ENCODE measurements at places on chromosomes 11 and 22.

DNA sequence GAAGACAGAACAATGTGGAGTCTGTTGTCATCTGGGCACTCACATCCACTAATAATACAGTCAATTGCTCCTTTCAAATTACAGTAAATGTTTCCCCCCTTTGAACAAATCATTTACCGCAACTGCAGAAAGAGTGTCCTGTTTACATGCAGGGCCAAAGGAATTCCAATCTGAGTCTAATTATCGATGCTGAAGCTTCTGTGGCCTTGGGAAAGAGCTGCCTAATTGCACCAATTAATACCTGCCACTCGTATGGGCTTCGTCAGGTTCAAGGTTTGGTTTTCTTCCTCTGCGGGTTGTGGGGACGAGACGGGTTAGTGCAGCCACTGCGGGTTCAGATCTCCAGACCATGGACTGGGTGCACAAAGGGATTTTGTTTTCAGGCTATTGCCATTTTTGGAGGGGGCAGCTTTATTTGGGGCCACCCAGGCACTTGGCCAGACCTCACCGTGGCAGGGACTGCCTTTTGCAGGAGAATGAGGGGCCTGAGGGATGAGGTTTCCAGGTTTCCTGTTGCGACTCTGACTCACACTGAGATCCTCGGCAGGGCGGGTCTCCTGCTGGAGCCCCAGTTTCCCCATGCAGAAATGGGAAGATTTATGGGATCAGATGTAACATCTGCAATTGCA lies 147.6 kb downstream of the MIAT start:
- no peak for DNase-seq

DNA sequence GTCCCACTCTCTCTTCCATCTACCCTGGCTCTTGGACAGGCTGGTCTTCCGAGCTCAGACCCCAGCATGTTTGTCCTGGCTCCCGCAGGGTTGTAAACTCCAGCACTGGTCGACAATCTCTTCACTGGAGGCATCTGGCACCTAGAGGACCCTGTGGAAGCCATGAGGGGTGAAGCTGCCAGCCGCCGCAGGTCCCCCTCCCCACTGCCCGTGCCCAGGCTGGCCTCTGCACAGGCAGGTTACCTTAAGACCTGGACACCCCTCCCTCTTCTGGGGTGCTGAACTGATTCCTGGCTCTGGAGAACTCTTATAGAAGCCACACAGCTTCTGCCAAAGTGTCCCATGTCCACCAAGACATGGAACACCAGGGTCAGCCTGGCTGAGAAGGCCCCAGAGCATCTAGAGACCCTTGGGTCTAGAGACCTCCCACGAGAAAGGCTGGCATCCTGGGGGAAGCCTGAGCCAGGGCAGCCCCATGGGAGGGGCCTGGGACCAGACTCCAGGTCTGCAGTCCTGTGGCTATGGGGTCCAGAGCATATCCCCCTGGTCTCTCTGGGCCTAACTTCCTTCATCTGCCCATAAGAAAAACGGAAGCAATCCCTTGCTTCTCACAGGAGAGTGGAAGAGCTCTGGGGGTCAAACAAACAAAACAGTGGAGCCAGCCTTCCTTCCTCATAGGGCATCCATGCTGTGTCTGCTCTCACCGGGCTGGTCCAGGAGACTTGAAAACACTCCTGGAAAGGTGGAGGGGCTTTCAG lies 30.6 kb downstream of the LMO1 start:
- no peak for DNase-seq

GRCh38 chr22:31128156-31128555 lies 5.4 kb downstream of the INPP5J start:
- DNase-seq: no peak

- DNase-seq: no peak
These were observed 18.8 kb downstream of the GUCD1 start for GRCh38 chr22:24536089-24536488.

GRCh38 chr22:48888466-48889208 lies 939.0 kb downstream of the BRD1 start:
- DNase-seq: no peak

GRCh38 chr11:69721745-69722144 lies 17.9 kb upstream of the FGF19 start:
- no peak for DNase-seq

DNA sequence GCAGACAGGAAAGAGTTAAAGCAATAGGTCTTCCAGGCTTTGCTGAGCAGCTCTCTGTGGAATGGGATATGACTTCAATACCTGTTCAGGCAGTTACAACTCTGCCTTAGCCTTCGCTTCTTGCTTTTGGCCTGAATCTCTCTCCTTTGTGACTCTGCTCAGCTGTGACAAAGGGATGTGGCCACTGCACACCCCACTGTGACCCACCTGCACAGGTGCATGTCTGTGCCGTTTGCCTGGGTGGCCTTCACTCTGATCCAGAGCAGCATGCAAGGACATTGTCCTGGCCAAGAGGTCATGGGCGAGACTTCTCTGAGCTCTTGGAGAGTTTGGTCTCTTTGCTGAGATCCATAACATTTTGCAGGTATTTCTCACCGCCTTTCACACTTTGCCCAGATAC lies 891.3 kb downstream of the BRD1 start:
- DNase-seq: no peak

DNA sequence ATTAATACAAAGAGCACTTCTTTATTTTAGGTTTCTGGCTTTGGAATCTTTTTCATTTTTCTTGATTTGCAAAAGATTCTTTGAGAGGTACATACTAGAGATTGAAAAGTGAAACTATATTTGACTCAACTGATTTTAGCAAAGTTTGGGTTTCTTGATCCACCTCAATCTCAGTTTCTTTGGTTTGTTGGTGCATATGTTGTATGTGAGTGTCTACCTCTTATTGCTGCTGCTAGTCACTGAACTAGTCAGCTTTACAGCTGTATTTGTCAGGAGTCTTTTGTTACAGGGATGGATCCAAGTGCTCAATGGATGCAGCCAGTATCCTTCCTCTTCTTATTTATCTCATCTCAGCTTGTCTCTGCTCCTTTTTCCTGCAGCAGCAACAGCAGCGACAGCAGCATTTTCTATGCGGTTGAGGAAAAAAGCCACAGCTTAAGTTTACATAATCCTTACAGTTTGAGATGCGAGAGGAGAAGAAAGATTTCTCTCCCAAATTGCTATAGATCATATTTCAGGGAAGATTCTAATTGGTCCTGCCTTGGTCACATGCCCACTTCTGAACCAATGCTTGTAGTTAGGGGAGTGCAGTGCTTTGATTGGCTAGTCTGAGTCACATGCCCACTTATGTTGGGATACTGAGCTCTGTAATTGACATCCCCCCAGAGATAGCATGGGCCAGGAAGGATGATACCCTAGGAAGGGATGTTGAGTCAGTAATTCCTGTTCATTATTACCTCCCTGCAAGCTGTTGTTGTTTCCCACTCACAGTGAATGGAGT lies 10.0 kb upstream of the ZNRF3 start:
- no peak for DNase-seq

- peak; percentile 16 for DNase-seq
These were observed 37.3 kb upstream of the CCDC134 start for GRCh38 chr22:41762980-41763779.

GRCh38 chr11:1502954-1503707 lies 16.6 kb upstream of the MOB2 start:
- DNase-seq: no peak

DNA sequence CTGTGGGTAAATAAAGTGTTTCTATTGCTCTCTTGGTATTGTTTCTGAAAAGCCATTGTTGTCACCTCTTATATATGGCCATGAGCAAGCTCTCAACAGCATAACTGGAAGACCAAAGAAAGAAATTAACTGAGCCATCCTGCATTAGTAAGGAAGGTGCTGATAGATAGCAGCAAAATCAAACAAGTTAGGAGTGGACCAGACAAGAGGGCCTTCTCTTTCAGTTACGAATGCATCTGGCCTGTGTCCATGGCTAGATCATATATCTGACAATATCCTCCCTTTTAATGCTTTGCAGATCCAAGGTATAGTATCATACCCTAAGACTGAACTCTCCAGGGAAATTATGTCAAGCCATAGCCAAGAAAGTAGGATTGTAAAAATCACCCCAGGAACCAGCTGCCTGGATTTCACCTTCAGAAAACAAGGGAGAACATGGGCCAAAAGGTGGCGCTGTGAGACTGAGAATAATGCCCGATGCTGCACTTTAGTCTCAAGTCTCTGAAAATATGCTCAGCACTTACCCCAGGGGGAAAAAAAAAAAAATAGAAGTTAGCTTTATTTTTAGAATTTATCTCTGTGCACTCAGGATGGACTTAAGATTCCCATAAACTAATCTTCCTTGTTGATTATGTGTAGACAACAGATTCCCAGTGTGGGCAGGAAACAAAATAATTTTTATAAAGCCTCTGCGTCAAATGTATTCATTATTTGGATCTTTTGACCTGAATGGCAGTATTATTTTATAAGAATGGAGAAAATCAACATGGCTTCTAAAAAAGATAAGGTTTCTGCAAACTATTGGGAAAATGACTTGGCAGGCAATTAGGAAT lies 415.1 kb downstream of the ETS1 start:
- DNase-seq: peak; percentile 12

GRCh38 chr11:128914216-128915148 lies 23.3 kb downstream of the KCNJ5 start:
- DNase-seq: no peak

DNA sequence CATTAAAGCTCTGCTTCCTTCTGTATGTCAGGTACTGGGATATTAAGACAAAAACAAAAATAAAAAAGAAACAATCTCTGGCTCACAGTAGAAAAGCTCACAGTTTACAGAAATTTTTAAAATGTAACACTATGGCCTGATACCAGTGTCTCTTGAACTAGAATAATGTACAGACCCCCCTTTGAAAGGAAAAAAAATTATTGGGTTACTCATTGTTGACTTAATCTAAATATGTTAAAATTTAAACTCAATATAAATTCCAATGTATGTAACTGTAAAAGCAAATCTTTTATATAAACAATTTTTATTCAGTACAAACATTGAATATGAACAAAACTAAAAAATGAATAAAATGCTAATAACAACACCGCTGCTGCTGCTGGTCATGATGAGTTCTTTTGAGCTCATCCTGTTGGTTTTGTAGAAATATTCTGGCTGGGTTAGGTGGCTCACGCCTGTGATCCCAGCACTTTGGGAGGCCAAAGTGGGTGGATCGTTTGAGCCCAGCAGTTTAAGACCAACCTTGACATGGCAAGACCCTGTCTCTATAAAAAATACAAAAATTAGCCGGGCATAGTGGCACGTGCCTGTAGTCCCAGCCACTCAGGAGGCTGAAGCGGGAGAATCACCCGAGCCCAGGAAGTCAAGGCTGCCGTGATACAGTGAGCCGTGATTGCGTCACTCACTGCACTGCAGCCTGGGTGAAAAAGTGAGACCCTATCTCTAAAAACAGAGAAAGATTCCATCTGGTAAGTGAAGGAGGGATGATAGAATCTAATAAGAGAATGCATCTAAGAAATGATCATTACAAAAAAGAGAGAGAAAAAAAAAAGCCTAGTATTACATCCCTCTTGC lies 11.8 kb upstream of the KCNE3 start:
- no peak for DNase-seq

DNA sequence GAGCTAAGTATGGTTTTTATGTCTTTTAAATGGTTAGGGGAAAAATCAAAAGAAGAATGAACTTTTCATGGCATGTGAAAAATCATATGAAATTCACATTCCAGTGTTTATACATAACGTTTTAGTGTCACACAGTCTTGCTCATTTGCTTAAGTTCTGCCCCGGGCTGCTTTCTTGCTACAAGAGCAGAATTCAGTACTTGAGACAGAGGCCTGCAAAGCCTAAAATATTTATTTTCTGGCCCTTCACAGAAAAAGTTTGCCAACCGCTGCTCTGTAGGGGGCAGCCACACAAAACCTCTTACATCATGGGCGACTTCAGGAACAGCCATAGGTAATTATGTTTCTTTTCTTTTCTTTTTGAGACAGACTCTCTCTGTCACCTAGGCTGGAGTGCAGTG lies 1.0 kb upstream of the ATG2A start:
- peak; percentile 57 for DNase-seq

DNA sequence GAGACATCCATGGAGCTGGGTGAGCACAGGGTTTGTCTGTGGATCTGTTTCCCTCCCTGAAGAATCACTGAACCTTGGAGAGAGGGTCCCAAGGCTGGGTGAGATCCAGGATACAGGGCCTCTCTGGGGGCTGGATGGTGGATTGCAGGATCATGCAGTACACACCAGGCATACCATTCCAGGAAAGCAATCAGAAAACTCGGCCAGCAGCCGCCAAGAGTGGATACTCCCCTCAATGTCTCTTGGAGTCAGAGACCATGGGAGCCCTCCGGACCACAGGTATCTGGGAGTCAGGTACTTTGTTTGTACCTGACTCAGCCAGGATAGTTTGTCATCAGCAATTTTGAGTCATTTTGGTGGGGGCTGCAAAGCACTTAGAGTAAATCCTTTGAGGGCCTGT lies 14.6 kb upstream of the SYT13 start:
- DNase-seq: no peak

GRCh38 chr11:71185411-71185810 lies 67.0 kb downstream of the SHANK2 start:
- no peak for DNase-seq

DNA sequence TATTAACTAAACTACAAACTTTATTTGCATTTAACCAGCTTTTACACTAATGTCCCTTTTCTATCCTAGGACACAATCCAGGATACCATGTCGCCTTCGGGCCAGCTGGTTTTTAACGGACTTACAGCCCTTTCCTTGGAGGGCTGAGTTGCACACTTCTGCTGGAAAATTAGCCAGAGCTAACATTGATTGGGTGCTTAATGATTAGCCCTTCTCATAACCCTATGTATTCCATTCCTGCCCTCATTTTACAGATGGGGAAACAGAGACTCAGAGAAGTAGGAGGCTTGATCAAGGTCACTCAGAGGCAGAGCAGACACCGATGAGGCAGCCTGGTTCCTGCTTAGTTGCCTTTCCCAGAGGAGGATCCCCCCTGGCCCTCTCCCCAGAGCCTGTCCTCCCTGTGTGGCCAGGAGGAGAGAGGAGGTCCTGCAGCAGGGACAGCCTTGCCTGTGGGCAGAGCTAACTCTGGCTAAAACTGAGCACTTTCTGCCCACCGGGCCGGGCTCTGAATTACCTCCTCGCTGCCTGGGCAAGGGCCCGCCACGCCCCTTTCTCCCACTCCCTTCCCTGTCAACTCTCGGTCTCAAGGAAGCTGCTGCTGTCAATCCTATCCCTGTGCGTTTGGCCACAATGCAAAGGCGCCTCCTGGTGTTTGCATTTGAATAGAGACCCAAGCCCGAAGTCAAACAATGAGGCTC lies 59.6 kb upstream of the PAX6 start:
- DNase-seq: no peak

GRCh38 chr11:95074792-95075563 lies 8.3 kb downstream of the SRSF8 start:
- peak; percentile 86 for DNase-seq

GRCh38 chr11:102391549-102392237 lies 44.7 kb downstream of the BIRC2 start:
- DNase-seq: no peak

- DNase-seq: no peak
These were observed 112.5 kb upstream of the SOX6 start for GRCh38 chr11:16468735-16469453.

All from hematopoietic multipotent progenitor cell treated with erythropoietin and hydrocortisone succinate and interleukin-3 and kit ligand, for 17 days (in vitro differentiated cells).